ELF-1 (cell line): ENCODE measurements at places on chromosomes 16 and 17.
A peak's percentile ranks its signal among the peaks of the same experiment; 100 is the strongest.

GRCh38 chr16:62989480-62989879 lies 953.2 kb upstream of the CDH8 start:
- DNase-seq, result no peak

DNA sequence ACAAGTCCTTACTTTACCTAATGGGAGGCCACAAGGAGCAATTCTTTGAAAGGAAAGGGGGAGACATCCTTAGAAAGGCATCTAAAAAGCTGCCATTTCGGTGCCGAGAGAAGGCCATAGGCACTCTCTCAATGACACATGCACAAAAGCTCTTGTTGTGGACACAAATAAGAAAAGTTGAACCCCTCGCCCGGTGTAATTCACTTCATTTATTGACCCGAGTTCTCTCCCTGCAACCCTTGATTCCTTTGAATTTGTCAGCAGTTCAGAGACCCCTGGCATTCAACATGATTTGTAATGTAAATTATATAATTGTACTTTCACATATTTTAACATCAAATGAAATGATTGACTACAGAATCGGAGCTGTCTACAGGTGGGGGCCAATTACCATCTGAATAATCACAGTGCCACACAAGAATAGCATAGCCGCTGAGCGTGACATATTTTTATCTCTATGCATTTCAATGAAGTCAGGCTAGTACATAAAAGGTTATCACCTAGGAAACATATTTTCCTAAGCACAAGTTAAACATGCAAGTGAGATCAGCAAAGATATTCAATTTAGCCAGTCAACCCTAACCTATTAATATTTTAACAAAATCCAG lies 66.7 kb downstream of the IRX6 start:
- DNase-seq, result no peak

DNA sequence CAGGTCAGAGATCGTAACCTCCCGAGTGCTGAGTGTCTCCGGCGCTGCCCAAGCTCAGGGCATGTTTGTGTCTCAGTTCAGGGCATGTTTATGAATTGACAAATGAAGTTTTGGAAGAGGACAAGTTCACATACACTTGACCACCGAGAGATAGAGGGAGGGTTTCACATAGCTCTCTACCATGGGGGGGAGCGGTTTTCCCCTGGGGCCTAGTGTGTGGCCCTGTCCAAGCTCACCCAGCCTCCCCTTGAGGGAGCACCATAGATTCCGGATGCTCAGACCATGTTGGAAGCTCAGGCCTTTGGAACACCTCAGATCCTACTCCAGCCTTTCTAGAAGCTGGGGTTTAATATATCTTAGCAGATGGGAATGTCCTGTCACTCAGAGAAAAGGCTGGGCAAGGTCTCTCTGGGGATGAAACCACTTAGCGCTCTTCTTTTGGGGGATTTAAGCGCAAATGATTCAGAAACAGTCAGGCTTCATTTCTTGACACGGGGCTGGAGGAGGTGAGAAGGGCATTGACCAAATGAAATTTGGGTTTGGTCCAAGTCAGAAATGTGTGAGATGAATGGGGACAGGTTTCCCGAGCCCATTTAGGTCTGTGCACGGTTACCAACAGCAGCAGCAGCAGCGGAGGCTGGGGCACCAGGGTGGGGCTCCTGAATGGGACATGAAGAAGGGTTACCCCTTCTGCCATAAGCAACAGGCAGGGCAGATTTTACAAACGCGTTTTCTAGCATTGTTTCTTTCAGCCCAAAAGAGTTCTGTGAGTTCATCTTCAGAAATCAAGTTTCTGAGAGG lies 96.6 kb downstream of the METRNL start:
- no peak for DNase-seq

- peak; percentile 84 for DNase-seq
These were observed 5.2 kb downstream of the ASGR1 start for GRCh38 chr17:7173687-7174602.

DNA sequence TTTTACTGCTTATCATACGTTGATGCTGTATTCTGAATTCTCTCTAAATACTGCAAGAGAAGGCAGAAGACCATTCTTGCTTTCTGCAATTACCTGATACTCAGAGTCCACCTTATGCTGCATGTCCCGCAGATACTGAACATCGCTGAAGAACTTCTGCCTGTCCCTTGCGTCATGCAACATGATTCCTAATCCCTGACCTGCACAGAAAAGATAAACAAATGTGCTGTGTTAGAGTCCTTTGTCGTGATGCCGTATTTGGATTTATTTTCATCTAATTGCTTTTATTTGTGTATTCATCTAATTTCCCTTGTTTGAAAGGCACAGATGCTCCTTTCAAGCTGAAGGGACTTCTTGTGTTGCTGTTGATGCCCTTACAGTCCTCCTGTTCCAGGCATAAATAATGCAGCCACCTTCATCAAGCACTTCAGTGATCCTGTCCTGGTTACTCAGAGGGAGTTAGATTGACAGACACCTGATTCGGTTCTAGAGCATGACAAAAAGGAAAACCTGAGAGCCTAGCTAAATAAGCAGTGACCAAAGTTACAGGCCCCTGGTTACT lies 6.5 kb downstream of the MARCHF10 start:
- DNase-seq, result no peak

GRCh38 chr17:34391241-34391640 lies 28.2 kb upstream of the CCL1 start:
- peak; percentile 61 for DNase-seq

GRCh38 chr16:30346286-30346685 lies 8.8 kb downstream of the CD2BP2 start:
- DNase-seq, result no peak

DNA sequence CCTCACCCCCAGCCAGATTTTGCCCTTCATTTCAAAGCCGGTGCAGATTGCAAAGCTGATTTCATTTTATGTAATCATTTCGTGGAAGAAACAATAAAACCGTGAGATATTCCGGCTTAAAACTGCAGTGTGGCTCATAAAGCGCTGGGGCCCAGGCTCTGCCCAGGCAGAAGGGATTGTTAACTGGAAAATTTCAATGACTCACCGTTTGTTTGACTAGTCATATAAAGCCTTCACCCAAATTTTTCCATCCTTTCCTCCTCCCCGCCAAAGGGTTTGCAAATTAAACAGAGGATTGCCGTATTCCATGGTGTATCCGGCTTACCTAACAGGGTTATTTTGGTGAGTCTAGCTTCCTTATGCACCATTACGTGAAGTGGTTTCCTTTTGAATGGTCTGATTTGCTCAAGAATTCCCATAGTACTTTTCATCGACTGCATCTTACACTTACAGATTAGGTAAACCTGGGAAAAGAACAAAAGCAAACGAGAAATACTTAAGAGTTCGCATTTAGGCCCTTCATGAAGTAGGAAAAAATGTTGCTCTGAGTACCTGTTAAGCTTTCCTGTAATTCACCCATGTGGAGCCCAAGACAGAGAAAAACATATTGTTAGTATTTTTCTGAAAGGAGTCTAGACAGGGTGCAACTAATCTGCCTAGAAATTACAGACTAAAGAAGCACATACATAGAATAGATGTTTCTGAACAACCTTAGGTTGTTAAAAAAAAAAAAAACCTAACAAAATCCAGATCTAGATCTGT lies 949 bp upstream of the GSPT1 start:
- DNase-seq, result no peak

- peak; percentile 86 for DNase-seq
These were observed 33.3 kb downstream of the PLCD3 start for GRCh38 chr17:45098869-45099616.

GRCh38 chr16:86383488-86384262 lies 126.7 kb upstream of the FOXF1 start:
- DNase-seq, result peak; percentile 30

DNA sequence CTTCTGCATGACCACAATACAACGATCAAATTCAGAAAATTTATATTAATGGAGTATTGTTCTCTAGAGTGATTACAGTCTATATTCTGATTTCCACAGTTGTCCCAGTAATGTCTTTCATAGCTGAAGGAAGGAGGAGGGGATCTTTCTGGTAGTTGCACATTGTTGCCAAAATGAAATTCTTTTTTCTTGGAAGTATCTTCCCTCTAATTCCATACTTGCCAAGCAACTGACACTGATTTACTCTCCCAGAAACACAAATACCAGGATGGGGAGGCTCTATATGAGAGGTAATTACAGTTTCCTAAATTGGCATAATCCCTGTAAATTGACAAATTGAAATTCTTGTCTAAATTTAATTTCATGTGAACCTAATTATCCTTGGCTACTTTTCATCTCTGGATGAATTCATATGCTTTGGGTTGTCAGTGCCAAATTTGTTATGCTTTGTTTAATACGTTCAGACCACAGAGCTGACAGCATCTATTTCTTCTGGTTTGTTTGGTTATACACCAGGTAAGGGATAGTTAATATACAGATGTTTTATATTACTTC lies 30.0 kb downstream of the NOL11 start:
- no peak for DNase-seq

- no peak for DNase-seq
These were observed 25.7 kb upstream of the TIMP2 start for GRCh38 chr17:78950870-78951269.

GRCh38 chr16:67333315-67333714 lies 6.7 kb downstream of the LRRC36 start:
- DNase-seq, result no peak

DNA sequence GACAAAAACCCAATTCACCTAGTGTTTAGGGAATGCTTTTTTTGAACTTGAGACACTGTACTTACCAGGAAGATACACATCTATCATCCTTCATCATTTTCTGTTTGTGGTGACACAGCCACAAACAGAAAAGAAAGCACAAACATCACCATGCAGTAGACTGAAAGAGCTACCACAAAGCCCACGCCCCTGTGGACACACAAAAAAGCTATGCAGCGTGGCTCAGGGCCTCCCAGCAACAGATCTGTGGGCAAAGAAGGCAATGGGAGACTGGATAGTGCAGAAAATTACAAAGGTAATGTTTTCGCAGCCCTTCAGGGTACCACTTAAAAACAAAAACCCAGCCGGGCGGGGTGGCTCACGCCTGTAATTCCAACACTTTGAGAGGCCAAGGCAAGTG lies 9.6 kb downstream of the COTL1 start:
- no peak for DNase-seq

DNA sequence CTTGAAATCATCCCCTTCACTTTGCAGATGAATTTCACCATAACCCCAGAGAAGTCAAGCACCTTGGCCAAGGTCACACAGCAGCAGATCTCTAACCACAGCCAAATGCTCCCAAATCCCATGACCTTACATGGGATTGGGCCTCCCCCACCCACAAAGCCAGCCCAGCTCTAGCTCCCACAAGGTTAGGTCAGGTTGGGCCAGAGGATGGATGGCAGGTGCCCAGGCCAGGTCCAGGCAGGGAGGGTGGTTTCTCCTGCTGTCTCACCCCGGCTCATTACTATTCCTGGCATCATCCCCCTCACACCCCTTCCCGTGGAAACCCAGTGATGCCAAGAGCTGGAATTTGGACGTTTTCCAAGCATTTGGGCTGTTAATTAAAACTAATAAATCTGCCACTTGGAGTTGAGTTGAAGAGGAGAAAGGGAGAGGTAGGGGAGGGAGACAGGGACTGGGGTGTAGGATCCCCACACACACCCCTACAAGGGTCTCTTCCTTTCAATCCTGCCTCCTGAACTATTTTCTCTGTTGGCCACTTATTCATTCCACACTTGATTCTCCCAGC lies 181.6 kb downstream of the TMEM132E start:
- DNase-seq, result no peak

GRCh38 chr16:69863401-69864281 lies 87.5 kb upstream of the CLEC18A start:
- no peak for DNase-seq

GRCh38 chr16:593406-593805 lies 3.5 kb downstream of the RAB40C start:
- DNase-seq, result no peak

DNA sequence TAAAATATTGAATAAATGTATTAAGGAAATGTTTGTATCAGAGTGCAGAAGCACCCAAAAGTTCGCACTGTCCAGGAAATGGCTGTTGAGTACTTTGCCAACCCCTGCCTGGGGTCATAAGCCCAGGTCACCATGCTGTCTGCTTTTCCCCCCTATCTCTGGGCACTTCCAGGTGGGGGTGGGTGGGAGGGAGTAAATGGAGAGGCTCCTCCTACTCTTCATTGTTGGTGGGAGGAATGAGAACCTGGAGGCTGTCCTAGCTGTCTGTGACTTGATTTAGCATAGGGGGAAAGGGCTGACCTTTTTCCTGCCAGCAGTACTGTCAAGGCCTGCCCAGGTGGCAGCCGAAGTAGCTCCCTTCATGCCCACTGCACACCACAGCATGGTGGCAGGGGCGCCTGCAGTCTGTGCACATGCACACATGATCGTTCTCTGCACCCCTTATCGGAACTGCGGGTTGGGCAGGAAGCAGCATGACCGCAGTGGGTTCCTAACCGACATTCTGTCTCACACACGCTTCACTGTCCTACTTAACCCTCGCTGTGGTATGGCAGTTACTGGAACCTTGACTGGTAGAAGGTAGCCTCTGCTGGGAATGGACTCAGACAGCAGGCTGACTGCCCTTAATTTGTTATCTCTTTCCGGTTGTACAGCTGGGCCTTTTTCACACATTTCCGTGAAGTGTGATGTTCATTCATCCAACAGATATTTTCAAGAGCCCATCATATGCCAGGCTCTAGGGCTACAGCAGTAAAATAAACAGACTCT lies 41.5 kb downstream of the LDHD start:
- DNase-seq, result no peak

DNA sequence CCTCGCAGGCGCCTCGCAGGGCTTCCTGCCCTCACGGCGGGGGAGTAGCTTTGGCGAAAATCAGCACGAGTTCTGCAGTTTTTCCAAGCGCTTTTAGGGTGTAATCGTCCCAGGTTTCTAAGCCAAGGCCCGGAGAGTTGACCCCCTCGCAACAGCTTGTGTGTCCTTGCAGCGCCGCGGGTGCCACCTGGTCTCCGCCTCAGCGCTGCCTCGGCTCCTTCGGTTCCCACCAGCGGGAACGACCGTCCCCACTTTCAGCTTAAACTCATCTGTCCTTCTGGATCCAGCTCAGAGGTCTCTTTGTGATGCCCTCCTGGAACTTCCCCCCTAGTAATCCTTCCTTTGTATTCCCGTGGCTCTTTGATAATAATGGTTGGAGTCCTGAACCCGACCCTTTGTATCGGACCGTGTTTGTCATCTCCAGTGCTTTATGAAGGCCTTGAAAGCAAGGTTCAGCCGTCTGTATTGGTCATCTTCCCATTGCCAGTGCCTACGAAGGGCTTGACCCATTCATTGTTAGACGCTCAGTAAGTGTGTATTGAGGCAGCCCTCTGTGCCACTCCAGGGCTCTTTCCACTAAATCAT lies 858 bp upstream of the SMARCE1 start:
- DNase-seq, result peak; percentile 77

GRCh38 chr16:9015489-9015888 lies 51.8 kb upstream of the USP7 start:
- no peak for DNase-seq

GRCh38 chr17:40490289-40490853 lies 11.1 kb downstream of the TNS4 start:
- DNase-seq, result peak; percentile 74

- DNase-seq, result no peak
These were observed 5.3 kb downstream of the PAQR4 start for GRCh38 chr16:2974319-2975056.

GRCh38 chr17:43212641-43213490 lies 1.2 kb downstream of the TMEM106A start:
- DNase-seq, result no peak

GRCh38 chr16:67697422-67698185 lies 21.5 kb downstream of the GFOD2 start:
- no peak for DNase-seq
